T-helper 2 cell (primary cell): ENCODE measurements at places on chromosomes 16 and 17.

DNA sequence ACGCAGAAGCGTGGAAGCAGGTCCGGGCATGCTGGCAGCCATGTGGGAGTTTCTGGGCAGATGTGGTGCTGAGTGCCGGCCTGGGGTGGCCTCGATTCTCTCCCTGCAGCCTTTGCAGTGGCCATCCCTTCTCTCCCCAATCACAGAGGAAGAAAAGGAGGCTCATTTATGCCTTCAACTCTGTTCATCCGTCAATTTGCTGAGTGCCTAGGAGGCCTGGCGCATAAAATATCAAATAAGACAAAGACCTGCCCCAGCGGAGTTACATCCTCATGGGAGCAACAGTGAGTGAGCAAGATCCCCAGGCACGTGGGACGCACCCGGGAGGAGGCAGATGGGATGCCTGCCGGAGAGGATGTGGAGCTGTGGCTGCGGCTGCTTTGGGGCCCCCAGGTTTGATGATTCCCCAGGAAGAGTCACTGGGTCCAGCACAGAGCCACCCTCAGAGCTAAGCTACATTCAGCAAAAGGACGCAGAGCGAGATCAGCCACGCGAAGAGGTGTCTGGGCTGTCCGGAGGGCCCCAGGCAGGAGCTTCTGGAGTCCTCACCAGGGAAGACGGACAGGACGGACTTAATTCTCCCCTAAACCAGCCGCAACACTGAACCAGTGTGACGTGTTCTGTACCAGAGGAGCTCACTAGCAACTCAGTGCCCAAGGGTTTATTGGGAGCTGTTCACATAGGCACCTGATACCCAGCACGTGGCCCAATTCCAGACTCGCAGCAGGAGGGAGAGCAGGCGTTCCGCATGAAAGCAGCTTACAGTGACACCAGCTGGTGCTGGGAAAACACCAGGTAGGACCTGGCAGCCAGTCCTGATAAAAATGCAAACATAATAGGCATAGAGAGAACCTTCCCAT, 11.3 kb downstream of the CA5A start:
- DNase-seq = no peak

DNA sequence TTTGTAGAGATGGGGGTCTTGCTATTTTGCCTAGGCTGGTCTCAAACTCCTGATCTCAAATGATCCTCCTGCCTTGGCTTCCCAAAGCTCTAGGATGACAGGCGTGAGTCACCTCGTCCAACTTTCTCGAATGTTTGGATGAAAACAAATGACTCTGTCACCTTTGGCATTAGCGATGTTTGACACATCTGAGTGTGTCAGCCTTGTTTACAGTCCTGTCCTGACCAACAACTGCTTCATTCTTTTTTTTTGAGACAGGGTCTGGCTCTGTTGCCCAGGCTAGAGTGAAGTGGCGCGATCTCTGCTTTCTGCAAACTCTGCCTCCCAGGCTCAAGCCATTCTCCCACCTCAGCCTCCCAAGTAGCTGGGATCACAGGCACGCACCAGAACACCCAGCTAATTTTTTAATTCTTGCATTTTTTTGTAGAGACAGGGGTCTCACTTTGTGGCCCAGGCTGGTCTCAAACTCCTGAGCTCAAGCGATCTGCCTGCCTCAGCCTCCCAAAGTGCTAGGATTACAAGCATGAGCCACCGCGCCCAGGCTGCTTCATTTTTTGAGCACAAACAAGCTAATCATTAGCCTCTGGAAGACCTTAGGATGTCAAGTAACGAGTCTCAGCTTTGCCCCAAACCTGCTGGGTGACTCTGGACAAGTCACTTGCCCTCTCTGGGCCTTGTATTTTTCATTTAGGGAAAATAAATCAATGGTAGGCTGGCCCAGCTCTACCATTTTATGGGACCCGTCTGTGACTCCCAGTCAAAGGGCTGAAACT, 7.4 kb downstream of the MYH11 start:
- no peak for DNase-seq

DNA sequence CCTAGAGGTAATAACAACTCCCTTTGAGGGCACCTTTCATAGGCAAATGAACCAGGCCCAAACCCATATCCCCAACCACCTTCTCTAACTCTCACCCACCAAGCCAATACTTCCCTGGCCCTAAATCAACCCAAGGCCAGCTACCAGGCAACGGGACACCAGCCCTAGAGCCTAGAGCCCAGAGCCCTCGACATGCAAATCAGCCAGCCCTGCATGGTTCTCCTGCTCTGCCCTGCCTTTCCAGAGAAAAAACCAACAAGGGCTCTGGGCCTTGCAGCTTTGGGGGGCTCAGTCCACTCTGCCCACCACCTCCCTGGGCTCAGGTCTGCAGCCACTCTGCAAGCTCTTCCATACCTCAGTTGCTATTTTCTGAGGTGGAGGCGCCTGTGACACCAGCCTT, 55.0 kb downstream of the PITPNM3 start:
- DNase-seq = no peak

- no peak for DNase-seq
Measured at GRCh38 chr16:4052801-4053293, 63.4 kb downstream of the ADCY9 start.

DNA sequence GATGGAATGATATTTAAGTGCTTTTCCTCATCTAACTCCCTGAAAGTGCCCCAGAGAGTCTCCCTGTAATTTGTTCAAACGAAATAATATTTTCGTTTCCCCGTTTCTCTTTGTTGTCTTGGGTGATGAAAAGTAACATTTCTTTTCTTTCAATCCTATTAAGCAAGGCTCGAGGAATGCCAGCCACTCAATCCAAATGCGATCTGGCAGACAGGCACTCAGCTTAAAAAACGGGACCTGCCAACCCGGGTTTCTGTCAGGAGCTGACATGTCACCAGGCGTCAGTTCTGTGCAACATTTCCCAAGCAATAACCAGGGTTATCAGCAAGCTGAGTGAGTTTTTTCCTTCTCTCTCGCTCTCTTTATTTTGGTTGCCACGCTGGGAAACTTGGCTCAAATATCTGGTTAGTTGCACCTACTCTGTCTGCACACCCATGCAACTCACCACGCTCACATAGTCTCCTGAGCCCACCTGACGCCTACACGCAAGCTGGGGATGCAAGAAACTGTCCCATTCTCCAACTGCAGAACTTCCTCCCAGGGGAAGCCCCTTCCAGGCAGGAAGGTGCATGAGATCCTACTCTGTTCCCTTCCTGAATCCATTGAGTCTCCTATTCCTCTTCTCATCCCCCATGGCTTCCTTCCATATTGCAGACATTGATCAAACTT, 208.2 kb downstream of the C16orf78 start:
- no peak for DNase-seq

GRCh38 chr17:42665581-42666001, 6.5 kb downstream of the TUBG2 start:
- DNase-seq = no peak
